Stomach (tissue), 19 donors: ENCODE measurements at places on chromosomes 2 and 18.

GRCh38 chr2:218832520-218832919 lies 917 bp upstream of the PRKAG3 start:
- no peak for DNase-seq

DNA sequence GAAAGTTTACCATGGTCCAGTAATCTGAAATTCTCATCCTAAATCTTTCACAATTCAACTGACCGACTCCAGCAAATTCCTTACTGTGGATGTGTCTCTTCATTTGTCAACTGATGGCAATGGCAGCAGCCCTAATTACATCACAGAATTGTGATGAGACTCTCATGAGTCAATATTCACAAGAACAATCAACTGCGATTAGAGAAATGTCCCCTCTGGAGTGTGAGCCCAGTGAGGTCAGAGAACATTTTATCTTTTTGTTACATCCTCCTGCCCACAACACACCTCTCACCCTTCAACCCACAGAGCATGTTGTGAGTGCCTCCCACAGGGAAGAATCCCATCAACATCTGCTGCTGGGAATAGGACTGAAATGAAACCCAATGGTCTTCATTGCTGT lies 73.6 kb downstream of the CD226 start:
- DNase-seq: no peak

DNA sequence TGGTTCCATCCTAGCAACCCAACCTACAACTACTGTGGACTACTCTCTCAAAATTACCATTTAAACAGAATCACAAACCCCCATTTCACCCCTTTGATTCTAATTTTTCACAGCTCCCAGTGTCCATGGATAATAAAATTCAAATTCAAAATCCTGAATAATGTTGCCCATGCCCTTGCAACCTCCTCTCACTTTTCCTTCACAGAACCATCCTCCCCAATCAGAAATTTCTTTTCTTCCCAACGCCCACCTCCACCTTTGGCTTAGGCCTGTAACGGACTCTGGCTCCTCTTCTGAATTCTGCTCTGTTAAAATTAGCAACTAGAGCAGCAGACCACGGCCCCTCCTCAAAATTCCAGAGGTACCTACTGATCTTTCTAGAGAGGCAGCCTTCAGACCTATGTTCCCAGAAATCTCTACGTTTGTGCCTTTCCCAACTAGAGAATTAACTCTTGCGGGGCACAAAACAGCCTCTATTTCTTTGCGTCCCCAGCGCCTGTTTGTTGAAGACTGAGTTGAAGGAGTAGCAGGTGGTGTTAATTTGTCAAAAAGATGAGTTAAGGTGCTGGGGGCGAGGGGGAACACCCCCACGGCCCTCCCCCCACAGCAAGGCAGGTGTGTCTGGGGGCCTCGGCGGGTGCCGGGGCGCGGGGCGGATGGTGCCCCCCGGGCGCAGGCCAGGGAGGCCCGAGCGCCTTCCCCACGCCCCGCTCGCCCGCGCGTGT lies 428 bp upstream of the MAP3K20 start:
- DNase-seq: no peak

GRCh38 chr2:224039770-224040440 lies 819 bp upstream of the SERPINE2 start:
- no peak for DNase-seq

- DNase-seq: no peak
These were observed 12.9 kb upstream of the NFATC1 start for GRCh38 chr18:79382681-79383387.

- DNase-seq: no peak
These were observed 243.1 kb downstream of the EN1 start for GRCh38 chr2:118604371-118604770.

DNA sequence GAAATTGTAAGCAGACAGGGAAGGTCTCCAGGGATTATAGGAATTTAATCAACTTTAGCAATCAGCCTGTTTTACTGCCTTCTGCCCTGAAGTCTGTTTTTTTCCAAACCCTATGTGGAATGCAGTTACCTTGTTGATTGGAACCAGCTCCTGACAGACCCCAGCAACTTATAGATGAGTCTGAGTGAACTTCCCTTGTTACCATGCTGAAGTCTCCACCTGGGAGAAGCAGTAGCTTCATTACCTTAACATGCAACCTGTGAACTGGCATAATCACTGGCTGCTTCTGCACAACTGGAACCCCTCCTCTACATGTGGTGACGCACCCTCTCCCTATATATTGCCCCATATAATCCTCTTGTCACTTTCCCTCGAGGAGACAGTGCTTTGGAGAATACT lies 226.3 kb upstream of the SPOPL start:
- no peak for DNase-seq

GRCh38 chr2:174553811-174554493 lies 43.7 kb downstream of the WIPF1 start:
- no peak for DNase-seq

DNA sequence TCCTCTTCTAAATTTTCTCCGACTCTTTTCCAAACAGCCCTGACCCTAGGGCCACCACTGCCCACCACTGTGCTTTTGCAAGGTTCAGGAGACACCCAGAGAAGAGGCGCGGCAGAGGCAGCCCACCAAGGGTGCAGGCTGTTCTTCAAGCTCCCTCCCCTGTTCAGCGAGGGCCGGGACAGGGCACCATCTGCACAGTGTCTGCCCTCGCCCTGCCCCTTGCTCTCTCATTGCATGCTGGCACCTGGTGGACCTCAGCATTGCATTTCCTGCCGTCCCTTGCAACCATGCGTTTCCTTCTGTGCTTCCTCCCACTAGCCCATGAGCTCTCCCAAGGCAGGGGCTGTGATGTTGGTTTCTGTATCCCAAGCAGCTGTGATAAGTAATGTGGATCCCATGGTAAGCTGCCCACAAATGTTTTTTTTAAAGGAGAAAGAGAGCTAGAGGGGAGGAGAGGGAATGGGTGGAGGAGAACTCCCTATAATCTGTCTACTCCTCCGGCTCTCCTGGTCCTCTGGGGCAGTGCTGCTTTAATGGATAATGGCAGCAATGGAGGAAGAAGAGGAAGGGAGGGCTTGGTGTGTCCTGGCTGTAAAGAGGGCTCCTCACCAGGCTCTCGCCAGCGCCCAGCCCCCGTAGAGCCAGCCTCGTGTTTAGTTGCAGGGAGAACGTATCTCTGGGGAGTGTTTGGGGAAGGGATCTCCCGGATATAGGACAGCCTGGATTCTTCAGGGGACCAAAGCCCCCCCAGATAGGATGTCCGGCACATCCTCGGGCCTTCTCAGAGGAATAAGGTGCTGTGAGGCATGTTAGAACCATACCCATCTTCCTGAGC lies 15.6 kb upstream of the YWHAQ start:
- no peak for DNase-seq

- DNase-seq: peak; percentile 48
These were observed 36.7 kb downstream of the KIAA2012 start for GRCh38 chr2:202109737-202110184.

GRCh38 chr2:12488352-12489318 lies 228.1 kb upstream of the TRIB2 start:
- DNase-seq: no peak
